ENCODE measurements at places on chromosomes 5 and 9.

- no peak for DNase-seq
Measured at GRCh38 chr9:88604836-88605511, 70.0 kb downstream of the NXNL2 start.

GRCh38 chr5:73482383-73483136, 15.7 kb upstream of the BTF3 start:
- no peak for DNase-seq

DNA sequence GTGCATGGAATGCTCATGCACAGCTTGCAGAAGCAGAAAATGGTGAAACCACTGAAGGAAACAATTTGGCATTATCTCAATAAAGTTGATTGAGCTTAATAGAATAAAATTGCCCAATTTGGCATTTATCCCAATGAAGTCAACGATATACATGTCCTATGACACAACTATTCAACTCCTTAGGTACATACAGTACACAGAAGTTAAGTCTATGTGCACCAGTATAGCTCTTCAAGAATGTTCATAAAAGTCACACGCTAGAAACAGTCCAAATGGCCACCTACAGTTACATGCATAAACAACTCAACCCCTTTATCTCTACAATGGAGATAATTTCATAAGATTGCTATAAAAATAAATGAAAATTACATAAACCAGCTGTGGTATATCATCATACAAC, 184.5 kb downstream of the DENND1A start:
- no peak for DNase-seq

GRCh38 chr9:27369591-27369990, 72.6 kb upstream of the EQTN start:
- DNase-seq, result no peak

DNA sequence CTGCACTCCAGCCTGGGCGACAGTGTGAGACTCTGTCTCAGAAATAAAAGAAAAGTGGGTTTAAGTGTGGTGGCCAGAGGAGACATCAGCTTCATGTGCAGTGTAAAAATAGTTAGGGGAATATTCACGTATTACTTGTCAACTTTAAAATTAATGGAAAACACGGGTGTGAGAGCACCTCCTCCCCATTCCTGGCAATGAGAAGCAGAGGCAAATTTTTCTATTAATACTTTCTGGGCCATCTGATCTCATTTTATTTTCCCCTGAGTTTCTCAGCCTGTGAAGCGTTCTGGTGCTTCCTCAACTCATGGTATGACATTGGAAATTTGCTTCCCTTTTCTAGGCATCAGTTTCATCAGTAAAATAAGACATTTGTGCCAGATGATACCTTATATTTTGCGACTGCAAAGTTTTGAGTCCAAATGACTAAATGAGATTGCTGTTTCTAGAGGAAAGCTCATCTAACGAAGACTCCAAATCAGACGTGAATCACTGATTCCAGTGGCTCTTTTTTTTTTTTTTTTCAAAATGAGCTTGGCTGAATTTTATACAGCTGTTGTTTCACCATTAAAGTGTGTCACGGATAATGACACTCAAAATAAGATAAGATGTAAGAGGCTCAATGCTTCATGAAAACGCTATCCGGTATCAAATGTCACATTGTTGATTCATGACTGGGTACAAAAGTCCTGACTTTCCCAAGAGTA, 104.6 kb downstream of the MSX2 start:
- DNase-seq, result no peak

DNA sequence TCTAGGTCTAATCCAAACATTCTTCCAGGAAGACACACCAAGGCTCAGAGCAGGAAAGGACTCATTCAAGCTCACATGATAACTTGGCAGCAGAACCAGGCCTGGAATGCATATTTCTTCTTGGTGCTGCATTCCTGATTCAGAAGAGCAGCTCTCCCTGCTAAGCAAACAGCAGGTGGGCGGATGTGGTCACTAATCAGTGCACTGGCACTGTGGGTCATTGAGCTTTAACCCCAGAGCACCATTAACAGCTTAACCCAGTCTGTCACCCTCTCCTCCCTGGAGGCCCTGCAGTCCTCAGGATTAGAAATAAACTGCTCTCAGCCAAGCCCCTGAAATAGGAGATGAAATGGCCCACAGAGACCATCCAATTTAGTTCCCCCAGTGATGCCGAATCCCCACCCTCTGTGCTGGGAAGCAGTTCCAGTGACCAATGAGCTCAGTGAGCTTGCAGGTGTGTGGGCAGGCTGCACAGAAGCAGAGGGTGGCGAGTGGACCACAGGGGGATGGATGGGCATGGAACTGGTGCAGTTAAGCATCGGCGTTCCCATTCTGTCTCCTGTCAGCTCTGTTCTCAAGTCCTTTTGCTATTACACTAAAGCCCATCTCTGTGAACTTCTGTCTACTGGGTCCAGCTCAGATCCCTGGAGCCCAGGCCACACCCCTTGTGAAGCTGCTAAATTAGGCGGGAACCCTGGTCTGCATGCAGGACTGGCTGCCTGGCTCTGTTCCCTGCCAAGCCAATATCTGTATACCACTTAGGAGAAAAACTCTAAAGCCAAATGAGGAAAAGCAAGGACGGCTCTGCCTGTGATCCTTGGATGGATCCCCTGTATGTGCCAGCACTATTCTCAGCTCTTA, 16.6 kb upstream of the MEGF9 start:
- DNase-seq, result peak; percentile 70

- DNase-seq, result no peak
Measured at GRCh38 chr5:152329761-152330283, 75.3 kb downstream of the NMUR2 start.

DNA sequence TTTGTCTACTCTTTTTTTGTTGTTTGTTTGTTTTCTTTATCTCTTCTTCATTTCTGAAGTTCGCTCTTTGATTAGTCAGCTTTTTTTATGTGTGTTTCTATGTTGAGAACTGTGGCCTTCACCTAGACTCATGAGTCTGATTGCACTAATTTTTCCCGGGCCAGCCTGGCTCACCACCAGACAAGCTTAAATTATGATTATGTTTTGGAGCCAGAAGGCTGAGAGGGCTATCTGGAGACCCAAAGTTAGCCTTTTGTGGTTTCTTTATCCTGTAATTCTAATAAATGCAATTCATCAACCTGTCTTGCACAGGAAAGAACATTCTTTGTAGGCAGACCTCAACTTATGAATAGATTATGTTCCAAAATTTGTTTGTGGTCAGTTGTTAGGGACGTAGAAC, 20.8 kb upstream of the ACTBL2 start:
- no peak for DNase-seq

- peak; percentile 64 for DNase-seq
Measured at GRCh38 chr5:142324136-142324870, 518 bp downstream of the SPRY4 start.

- DNase-seq, result peak; percentile 70
Measured at GRCh38 chr5:142014911-142015584, 2.2 kb upstream of the GNPDA1 start.

DNA sequence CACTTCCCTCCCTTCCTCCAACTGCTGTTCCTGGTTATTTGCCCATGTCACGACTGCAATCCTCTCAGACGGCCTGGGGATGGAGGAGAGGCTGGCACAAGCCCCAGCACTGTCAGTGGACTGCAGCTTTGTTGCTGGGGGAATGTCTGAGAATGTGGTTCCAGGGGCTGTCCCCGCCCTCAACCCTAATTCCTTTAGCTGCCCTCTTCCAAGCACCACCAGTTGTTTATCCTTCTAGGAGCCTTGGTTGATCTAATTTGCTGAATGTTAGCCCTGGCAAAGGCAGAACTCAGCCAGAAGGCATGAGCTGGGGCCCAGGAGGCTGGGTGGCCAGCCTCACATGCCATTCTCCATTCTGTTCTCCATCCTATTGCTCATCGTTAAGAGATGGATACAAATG, 51.6 kb downstream of the ADAM19 start:
- no peak for DNase-seq

- DNase-seq, result no peak
Measured at GRCh38 chr5:163453705-163454104, 6.2 kb downstream of the NUDCD2 start.

- DNase-seq, result no peak
Measured at GRCh38 chr9:88926781-88927505, 64.3 kb upstream of the S1PR3 start.

- DNase-seq, result peak; percentile 66
Measured at GRCh38 chr5:135944967-135945560, 9.7 kb downstream of the LECT2 start.

DNA sequence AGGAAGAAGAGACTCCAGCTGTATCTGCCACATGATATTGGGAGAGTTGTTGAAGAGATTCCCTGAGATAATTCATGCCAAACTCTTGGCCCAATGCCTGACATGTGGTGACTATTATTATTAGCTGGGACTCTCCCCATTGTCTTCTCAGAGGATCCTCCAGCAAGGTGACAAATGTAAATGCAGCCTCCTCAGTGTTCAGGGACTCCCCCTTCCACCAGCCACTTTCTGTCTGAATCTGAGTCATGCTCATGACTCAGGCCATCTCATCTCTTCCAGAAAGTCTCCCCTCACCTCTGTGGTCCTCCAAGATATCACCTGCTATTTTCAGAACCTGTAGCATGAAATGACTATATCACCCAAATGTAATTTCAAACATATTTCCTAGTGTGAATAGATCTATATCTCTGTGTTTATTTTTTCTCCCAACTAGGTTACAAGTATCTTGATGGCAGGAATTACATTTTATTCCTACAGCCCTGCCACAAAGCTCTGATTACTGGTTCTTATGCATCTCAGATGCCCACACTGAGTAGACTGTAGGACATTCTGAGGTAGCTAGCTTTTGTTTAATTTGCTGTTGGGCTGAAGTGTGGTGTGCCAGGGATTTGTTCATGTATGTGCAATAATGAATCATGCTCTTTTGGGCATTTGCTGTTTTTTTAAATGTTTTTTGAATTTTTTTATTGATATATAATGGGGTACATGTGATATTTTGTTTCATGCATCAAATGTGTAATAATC, 126.6 kb upstream of the IL12B start:
- peak; percentile 23 for DNase-seq

DNA sequence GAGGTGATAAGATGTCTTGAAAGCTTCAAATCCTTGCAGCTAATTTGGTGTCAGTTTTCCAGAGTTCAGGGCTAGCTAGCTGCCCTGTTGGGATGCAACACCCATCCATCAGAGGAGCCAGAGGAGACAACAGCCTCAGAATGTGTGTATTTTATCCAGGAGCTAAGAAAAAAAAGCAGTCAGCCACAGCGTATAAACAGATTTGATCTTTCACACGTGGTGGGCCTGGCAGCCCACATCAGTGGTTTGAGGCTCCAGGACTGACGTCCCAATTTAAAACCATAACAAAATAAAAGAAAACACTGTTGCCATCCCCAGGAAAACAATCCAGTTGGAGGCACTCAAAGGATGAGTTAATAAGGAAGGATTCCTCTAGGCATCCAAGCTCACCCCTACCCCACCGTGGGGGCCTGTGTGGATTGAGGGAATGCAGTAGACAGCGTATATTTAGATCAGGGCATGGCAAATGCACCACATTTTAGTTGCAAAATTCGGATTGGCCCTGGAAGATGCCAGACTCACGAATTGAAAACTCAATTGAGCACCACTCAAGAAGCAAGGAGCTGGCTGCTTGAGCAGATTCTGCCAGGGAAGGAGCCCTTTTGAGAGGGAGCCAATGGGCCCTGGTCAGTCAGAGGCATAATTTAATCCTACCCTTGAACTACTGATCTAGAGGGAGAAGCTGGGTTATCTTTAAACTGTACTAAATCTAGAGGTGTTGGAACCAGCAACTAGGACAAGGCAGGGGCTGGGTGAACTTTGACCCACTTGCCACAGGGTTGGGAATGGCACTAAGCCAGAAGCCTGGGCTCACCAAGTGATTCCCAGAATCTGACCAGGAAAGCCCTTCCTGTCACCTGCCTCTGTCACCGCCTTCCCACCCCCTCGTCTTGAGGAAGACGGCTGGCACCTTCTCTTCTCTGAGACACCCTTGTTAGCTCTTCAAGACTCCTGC, 17.5 kb downstream of the ADRA1B start:
- DNase-seq, result no peak

GRCh38 chr5:61647672-61648071, 315.6 kb downstream of the ZSWIM6 start:
- DNase-seq, result no peak

GRCh38 chr9:37508135-37508833, 22.5 kb downstream of the POLR1E start:
- DNase-seq, result no peak

GRCh38 chr5:137582218-137582617, 83.1 kb upstream of the SPOCK1 start:
- DNase-seq, result no peak

DNA sequence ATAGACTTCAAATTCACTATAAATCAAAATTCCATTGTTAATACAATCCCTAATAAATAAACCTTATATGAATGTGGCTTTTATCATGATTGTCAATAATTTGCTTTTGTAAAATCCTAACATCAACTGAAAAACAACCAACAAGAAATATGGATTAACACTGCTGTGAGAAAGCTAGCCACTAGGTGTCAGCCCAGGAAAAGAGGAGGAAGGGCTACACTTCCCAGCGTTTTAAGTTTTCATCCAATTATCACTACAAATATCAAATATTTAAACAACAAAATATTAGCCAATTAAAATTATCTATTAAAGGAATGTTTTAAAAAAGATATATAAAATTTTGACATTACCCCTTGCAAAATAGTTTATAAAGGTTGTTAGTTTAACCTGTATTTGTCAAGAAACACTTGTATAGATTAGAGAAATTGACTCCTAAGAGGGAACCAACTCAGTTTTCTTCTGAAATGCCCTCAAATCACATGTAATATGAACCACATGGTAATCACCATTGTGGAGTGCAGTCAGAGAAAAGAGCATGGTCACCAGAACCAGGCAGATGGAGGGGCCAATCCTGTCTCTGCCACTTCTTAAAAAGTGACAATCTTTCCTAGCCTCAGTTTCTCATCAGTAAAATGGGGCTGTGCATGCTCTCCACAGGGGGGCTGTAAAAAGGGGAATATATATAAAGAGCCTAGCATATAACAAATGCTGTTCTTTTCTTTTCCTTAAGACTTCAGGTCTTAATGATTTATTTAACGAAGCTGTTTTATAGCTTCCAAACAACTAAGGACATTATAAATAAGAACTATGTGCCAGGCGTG, 188.2 kb downstream of the CRB2 start:
- peak; percentile 25 for DNase-seq

- DNase-seq, result peak; percentile 47
Measured at GRCh38 chr9:101458963-101459631, 23.5 kb upstream of the ALDOB start.

GRCh38 chr9:70635790-70636189, 221.3 kb upstream of the KLF9 start:
- peak; percentile 34 for DNase-seq

GRCh38 chr5:142845954-142846398, 75.8 kb downstream of the ARHGAP26 start:
- no peak for DNase-seq

- no peak for DNase-seq
Measured at GRCh38 chr9:91935066-91935749, 14.8 kb downstream of the ROR2 start.

GRCh38 chr5:67366276-67366675, 169.7 kb upstream of the CD180 start:
- no peak for DNase-seq

DNA sequence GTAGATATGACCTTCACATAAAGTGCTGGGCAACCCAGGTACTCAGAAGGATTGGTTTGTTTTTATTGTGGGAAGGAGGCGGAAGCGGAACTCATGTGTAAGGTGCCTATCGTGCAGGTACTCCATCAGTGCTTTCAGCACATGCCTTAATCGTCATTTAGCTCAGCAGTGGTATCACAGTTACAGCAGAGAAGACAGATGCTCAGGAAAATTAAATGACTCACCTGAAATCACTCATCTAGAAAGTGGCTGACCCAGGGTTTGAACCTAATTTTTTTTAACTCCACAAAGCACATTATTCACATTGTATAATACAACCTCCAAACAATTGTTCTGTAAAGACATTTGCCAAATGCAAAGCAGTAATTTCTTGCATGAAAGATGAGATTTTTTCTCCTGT, 2.2 kb downstream of the C5orf46 start:
- no peak for DNase-seq
